GM23338 (cell line): ENCODE measurements at places on chromosomes 11 and 22.

- DNase-seq, result peak; percentile 93
These were observed 2.2 kb upstream of the SIGIRR start for GRCh38 chr11:416757-417621.

- DNase-seq, result no peak
These were observed 532.1 kb downstream of the TBC1D22A start for GRCh38 chr22:47294576-47294975.

DNA sequence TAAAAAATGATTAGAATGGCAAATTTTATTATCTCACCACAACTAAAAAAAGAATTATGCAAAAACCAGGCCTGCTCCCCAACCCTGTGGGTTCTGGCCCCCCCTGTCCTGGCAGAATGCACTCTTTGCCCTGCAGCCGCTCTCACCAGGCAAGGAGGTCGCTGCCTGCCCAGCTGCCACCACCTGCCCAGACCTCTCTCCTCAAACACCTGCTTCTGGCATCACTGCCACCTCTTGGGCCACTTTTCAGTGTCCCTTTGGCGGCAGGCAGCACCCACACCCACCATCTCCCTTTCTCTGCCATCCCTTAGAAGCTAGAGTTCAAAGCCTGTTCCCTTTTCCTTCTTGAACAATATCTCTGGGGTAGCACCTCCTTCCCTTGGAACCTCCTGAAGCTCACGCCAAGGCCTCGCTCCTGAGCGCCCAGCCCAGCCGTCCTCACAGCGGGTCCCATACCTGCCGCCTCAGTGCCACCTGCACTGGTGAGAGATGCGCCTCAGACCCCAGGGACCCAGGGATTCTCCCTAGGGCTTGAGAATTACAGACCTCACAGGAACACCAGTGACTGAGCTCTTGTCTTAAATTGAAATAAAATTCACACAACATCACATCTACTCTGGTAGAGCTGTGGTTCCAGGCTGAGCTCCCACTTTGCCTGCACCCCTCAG lies 44.6 kb downstream of the SGSM3 start:
- DNase-seq, result no peak

DNA sequence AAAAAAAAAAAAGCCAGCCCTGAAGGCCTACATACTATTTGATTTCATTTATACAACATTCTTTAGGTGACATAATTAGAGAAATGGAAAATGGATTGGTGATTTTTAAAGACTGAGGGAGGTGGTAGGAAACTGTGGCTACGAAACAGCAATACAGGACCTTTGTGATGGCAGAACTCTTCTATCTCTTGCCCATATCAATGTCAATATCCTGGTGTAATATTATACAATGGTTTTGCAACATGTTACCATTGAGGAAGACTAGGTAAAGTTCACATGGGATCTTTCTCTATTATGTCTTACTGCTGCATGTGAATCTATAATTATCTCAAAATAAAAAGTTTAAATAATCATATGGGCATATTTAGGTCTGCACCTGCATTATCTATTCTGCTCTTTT lies 371.2 kb downstream of the ETS1 start:
- no peak for DNase-seq

DNA sequence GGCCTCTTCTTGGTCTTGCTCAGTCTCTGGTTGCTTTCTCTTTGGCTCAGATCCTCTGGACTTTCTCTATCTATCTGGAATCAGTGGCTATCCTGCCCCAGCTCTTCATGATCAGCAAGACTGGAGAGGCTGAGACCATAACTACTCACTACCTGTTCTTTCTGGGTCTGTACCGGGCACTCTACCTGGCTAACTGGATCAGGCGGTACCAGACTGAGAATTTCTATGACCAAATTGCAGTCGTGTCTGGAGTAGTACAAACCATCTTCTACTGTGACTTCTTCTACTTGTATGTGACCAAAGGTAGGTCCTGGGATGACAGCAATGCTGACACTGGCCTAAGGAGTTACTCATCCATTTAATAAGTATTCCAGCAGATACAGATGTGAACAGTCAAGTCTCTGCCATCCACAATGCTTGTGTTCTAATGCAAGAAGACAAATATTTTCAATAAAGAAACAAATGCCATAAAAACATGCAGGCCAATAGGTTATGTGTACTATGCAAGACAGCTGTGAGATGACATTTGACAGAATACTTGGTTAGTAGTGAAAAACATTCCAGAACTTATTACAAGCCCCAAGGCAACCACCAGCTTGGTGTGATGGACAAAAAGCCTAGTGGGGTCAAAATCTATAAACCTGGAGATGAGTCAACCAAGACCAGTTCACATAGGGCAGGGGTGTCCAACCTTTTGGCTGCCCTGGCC lies 13.4 kb downstream of the KDELR3 start:
- no peak for DNase-seq

DNA sequence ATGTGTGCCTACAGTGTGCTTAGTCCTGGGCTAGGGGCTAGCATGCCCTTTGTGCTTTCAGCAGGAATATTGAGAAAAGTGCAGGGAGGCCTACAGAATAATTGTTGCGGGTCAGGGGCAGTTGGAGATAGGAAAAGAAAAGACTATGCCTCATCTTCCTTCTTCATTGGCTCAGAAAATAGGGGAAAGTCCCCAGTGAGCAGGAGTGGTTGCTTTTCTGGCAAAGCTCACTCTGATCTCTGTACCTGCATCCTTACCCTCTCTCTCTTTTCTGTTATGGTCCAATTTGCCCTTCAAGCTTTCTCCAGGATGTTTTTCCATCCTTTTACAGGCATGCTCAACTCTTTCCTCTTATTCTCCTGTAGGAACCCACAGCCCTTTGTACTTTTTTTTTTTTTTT lies 29.5 kb upstream of the RRM1 start:
- DNase-seq, result no peak

GRCh38 chr11:118988280-118988679 lies 9.7 kb upstream of the CENATAC start:
- no peak for DNase-seq

DNA sequence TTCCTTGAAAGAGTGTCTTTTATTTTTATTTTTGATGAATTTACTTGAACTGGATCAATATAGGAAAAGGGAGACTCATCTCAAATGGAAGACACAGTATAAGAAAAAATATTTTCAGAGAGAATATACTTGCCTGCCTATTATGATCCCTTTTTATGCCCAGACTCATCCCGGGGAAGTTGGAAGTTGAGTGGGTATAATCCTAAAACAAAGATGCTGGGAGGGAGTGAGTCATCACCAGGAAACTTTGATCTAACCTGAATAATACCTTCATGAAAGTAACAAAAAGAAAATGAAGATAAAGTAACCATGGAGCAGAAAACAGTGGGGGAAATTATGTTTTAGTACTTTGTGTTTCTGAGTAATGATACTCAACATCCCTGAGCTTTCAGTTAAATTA lies 1514.0 kb downstream of the FAM181B start:
- no peak for DNase-seq

GRCh38 chr22:35746248-35746647 lies 28.6 kb downstream of the APOL5 start:
- DNase-seq, result no peak

GRCh38 chr22:35900483-35901168 lies 128.0 kb downstream of the RBFOX2 start:
- DNase-seq, result peak; percentile 37

DNA sequence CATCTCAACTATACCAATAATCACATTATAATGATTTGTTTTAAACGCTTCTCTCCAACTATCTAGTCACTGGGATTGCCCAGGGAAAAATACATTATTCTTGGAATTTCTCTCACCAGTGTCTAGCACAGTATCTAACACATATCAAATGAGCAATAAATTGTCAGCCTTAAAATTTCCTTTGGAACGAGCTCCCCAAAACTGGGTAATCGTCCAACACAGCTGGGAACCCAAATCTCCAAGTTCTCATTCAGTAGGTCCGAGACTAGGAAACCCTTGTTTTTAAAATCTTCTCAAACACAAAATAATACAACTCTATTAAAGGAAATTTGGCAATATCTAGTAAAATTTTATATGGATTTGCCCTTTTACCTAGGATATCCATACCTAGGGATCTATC lies 327.8 kb upstream of the ARHGAP42 start:
- no peak for DNase-seq

- DNase-seq, result no peak
These were observed 13.2 kb upstream of the C1QTNF4 start for GRCh38 chr11:47607380-47607779.

DNA sequence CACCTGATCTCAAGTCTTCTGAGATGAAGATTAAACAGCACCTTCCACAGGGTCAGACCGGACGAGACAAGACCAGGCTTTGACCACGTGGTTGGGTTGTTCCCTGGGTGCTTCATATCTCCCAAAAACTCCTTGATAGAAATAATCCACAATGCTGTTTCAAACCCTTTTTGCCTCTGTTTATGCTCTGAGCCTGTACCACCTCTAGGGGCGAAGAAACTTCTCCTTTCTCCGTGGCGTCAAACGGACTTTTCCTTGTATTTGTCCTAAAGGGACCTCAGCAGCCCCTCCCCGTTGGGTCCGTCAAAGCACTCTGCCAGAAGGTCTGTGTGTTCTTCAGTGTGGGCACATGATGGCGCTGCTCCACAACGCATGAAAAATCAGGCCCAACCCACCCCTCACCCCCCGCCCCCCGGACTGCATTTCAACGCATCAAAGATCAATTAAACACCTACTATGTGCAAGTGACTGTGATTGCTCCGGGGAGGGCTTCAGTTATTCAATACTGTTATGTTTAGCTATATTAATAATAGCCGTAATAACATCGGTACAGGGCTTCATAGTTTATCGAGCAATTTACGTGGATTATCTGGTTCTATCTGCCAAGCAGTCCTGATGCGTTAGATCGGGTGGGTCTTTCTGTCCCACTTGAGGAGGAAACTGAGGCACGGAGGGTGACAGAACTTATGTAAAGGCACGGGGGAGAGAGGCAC lies 17.3 kb upstream of the EIF3D start:
- peak; percentile 92 for DNase-seq

GRCh38 chr11:75597636-75598035 lies 35.6 kb downstream of the SERPINH1 start:
- DNase-seq, result peak; percentile 88

GRCh38 chr22:42754658-42755057 lies 34.0 kb upstream of the A4GALT start:
- DNase-seq, result no peak

DNA sequence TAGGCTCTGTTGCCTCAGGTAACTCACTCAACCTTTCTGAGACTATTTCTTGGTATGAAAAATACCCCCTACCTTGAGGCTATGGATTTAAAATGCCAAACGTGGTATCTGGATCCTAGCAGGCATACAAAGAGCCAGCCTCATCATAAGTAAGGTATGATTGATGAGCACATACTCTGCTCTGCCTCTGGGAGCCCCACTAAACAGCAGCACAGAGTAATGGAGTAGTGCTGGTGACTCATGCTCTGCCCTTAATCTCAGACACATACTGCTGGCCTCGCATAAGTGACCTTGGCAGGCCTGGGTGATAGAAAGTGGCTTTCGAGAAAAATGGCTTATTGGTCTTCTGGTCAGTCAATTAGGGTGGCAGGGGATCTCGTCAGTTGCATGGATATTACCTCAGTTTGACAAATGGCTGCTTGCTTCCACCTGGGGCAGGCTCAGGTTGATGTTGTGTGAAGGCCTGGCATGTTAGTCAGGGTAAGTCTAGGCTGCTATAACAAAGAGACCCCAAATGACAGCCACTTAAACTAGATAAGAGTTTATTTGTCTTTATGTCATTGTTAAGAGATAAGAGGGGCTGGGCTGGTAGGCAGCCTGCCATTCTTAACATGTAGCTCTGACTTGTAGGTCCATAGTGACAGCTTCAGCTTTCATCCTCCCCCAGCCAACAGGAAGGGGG lies 15.2 kb upstream of the SLC6A5 start:
- no peak for DNase-seq

- no peak for DNase-seq
These were observed 74.2 kb upstream of the SLC25A18 start for GRCh38 chr22:17489101-17489500.

GRCh38 chr11:91470656-91471055 lies 754.0 kb upstream of the FAT3 start:
- DNase-seq, result no peak

DNA sequence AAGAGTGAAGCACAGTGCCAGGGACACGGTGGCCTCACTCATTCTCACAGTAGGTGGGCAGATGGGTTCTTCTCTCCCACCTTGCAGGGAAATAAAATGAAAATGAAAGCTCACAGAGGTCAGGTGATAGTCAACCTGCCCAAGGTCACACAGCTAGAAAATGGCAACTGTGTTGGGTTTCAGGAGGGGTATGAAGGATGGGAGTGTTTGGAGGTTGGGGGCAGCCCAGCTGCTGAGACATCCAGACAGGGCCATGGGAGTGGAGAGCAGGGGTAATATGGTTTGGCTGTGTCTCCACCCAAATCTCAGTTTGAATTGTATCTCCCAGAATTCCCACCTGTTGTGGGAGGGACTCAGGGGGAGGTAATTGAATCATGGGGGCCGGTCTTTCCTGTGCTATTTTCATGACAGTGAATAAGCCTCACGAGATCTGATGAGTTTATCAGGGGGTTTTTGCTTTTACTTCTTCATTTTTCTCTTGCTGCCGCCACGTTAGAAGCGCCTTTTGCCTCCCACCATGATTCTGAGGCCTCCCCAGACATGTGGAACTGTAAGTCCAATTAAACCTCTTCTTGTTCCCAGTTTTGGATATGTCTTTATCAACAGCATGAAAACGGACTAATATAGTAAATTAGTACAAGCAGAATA lies 247.0 kb downstream of the TENM4 start:
- DNase-seq, result no peak

- DNase-seq, result no peak
These were observed 8.9 kb downstream of the KCTD21 start for GRCh38 chr11:78179459-78180071.

- DNase-seq, result no peak
These were observed 7.1 kb upstream of the RANBP1 start for GRCh38 chr22:20108757-20109230.

- DNase-seq, result peak; percentile 63
These were observed 3.2 kb upstream of the THY1 start for GRCh38 chr11:119426142-119426541.

- DNase-seq, result peak; percentile 52
These were observed 744 bp upstream of the MCM5 start for GRCh38 chr22:35399114-35399677.

DNA sequence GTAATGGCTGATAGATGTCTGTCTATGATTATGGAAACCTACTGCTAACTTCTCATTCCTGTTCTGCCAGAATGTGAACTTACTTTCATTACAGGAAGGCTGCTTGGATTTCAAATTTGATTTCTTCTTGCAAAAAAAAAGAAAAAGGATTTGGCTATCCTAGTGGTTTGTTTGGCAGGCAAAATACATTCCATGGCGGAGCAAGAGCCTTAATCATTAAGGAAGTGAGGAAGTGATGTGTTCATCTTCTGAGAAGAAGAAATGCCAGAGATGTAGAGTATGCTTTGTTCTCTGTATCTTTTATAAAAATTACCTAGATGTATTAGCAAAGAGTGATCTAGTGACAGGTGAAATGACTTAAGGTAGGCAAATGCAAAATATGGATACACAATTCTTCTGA lies 356.3 kb downstream of the SOX6 start:
- no peak for DNase-seq

GRCh38 chr11:45960387-45961095 lies 38.1 kb downstream of the LARGE2 start:
- DNase-seq, result no peak
